Kasumi-1 (cell line): ENCODE measurements at places on chromosomes 2 and 18.

GRCh38 chr2:169464882-169465281 lies 14.4 kb upstream of the BBS5 start:
- peak; percentile 59 for DNase-seq

- DNase-seq = no peak
Observed at GRCh38 chr2:100882645-100883613, 63.0 kb downstream of the NPAS2 start.

DNA sequence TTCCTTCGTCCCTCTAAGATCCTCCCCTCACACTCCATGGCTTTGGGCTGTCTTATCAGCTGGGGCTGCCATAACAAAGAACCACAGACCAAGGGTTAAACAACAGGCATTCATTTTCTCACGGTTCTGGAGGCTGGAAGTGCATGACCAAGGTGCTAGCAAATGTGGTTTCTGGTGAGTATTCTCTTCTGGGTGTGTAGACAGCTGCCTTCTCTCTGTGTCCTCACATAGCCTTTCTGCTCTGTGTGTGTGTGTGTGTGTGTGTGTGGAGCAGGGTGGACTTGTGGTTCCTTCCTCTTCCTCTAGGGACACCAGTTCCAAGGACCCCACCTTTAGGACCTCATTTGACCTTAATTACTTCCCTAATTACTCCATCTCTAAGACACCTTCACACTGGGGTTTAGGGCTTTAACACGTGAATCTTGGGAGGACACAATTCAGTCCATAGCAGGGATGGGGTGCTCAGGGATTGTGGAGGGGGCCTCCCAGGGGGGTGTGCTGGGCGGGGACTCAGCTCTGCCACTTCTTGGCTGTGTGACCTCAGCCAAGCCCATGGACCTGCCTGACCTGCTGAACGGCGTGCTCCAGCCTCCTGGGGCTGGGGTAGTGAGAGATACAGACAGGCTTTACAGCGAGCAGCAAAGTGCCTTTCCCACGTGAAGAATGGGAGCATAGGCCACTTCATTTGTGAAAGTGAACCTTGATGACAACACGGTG lies 38.0 kb downstream of the ACKR3 start:
- peak; percentile 5 for DNase-seq

- no peak for DNase-seq
Observed at GRCh38 chr18:52995875-52996274, 655.9 kb downstream of the DCC start.
